ENCODE measurements at places on chromosomes 16 and 17. TPM values are rescaled to one million over a fixed set of nuclear protein-coding genes. Genes with fewer than 3 reads are reported as not detected.

- no peak for DNase-seq
Observed at GRCh38 chr17:43463241-43463640, 20.5 kb upstream of the DHX8 start.

DNA sequence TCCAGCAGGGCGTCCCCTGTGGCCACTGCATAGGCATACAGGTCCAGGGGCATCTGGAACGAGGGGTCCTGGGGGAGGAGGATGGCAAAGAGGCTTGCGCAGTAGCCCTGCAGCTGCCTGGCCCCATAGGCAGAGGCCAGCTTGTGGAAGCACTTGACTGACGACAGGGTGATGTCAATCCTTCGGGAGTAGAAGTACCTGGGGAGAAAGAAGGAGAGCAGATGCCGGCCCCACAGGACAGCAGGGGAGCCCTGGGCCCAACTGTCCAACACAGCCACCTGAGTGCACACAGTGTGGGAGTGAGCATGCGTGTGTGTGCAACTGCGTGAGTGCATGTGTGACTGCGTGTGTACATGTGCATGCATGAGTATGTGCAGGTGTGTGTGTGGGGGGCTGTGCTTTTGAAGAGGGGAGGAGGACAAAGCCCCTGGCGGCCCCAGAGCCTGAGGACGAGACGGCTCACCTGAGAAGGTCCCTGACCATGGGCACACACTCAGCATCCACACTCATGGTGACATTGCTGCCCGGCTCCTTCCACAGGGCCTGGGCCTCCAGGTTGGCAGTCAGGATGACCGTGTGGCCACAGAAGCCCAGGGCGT, 7.1 kb downstream of the LGALS3BP start:
- DNase-seq, result no peak

- no peak for DNase-seq
Observed at GRCh38 chr16:23802776-23803175, 33.0 kb upstream of the PRKCB start.

DNA sequence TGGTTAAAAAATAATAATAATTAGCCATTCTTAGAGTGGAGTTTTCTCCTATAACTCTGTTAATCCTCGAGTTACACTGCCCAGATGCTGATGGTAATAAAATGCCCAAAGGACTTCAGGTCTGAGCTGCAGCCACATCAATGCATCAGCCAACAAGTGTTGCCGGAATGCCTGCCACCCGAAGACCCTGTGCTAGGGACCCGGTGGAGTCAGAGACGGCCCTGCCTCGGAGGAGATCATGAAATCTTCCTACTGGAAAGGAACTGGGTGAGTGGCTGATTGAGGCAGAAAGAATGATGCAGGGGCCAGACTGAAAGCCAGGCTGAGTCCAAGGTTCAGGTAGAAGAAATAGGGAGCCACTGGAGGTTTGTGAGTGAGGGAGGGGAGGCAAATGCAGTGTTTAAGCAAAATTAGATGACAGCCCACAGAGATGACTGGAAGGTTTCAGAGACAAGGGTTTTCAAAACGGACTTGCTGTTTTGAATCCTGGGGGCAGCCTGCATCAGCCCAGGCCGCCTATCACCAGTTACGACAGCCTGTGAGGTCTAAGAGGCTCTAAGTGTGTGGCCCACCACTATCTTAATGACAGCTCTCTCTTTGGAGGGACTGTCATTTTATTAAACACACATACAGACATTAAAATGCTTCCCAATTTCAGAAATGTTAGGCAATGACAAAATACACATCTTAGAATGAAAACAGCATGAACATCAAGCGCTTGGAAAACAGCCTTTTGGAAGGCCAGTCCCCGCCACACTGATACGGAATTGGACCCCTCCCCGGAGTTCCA, 100.0 kb downstream of the ZNF423 start:
- DNase-seq, result no peak

- no peak for DNase-seq
Observed at GRCh38 chr16:66926171-66926947, 1.0 kb upstream of the RRAD start.

- DNase-seq, result no peak
Observed at GRCh38 chr17:55661256-55661758, 61.4 kb downstream of the TMEM100 start.

DNA sequence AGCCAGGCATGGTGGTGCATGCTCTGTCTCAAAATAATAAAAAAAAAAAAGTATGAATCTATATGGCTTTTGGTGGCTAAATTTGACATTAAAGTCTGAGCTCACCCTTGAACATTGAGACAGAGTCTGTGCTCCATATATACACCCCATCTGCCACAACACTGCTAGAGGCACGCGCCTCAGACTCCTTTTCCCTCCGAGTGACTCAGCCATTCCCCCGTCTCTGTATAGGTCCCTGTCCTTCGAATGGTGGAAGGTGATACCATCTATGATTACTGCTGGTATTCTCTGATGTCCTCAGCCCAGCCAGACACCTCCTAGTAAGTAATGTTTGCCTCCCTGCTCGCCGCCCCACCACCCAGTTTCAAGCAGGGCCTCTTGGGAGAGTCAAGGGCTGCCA, 4.5 kb upstream of the EFNB3 start:
- DNase-seq, result peak; percentile 32

GRCh38 chr17:163514-164098, 17.8 kb downstream of the DOC2B start:
- DNase-seq, result peak; percentile 41

DNA sequence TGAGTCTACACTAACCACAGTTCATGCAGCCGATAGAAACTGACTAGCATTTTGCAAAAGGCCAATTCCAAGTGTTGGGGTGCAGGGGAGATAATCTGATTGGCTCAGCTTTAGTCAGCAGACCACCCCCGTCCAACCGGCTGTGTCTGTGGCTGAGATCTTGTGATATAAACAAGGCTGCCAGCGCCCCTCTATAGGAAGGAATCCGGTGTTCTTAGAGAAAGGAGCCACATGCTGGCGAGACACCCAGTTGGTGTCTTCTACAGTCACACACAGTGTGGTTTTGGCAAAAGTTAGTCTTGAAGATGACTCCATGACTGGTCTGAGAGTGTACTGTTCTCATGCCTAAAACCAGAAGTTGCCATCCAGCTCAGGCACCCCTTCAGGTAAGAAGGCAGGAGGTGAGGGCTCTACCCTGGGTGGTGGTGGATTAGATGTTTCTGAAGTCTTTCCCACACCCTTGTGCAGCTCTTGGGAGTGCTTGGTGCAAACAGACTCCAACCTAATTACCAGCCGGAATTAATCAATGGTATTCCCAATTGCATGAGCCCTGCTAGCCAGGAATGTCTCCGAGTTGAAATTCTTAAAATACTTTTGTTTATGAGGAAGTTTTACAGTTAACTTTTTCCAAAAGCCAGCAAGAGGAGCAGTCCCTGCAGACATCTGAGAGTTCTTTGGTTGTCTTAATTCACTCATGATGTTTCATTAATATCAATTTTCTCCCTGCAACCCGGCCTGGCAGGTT, 172.3 kb upstream of the IRX6 start:
- DNase-seq, result peak; percentile 13

DNA sequence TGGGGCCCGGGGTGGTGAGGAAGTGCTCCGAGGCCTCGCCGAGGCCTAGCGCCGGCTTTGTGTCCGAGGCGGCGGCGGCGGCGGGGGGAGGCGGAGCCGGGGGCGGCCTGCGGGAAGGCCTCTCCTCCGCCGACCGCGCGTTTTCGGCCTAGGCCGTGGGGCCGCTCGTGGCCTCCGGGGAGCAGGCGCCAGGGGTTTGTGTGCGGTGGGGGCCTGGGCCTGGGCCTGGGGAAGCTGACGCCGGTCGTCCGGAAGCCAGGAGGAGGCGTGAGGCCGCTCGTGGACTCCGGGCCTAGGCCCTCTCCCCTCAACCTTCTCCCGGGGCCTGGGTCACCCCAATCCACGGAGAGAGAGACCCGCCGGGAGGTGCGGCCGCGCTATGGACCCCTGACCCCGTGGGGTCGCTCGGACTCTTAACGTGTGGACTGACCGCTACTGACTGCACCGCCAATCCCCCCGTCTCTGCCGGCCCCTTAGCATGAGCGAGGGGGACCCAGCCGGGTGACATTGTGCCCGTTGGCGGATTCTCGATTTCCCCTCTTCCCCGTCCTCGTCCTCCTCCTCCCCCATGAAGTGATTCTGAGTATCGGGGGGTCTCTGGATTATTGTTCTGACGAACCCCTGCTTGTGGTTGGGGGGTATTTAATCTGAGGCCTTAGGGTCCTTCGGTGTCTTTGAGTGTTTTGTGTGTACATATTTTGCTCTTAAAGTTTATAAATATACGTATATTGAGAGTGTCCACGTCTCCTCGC, 660 bp downstream of the RBBP6 start:
- DNase-seq, result no peak

DNA sequence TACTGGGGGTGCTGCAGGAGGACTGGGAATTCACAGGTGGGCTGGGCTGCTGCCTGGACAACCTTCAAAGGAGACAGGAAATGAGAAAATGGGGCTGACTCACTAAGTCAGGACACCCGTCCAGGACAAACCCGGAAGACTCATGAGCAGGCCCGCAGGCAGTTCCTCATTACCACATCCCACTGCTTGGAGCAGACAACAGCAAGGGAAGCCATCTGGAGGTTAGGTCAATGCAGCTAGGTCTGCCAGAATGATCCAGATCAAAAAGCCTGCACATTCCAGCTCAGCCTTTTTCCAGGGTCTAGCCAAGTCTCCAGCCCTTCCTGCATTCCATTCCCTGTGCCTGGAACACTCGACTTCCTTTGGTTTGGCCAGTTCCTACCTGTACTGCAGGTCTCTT, 536.5 kb upstream of the CDH11 start:
- no peak for DNase-seq

GRCh38 chr17:45341533-45342158, 24.8 kb upstream of the MAP3K14 start:
- DNase-seq, result peak; percentile 81

GRCh38 chr16:30996324-30996984, 11.4 kb downstream of the HSD3B7 start:
- DNase-seq, result no peak

DNA sequence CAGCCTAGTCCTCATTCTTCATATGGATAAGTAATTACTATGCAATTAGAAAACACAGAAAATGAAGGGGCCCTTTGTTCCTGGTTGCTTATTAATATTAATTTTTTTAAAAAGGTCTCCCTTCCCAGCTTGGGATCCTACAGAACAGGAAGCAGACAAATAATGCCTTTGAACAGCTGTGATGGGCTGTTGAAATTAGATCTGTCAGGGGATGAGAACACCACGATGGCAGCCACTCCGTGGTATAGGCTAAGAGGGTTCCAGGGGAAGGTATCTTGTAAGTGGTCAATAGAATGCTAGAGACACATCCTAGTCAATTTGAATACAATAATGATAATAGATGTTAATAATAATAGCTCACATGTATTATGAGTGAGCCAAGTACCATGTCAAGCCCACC, 83.1 kb downstream of the CCDC182 start:
- no peak for DNase-seq

DNA sequence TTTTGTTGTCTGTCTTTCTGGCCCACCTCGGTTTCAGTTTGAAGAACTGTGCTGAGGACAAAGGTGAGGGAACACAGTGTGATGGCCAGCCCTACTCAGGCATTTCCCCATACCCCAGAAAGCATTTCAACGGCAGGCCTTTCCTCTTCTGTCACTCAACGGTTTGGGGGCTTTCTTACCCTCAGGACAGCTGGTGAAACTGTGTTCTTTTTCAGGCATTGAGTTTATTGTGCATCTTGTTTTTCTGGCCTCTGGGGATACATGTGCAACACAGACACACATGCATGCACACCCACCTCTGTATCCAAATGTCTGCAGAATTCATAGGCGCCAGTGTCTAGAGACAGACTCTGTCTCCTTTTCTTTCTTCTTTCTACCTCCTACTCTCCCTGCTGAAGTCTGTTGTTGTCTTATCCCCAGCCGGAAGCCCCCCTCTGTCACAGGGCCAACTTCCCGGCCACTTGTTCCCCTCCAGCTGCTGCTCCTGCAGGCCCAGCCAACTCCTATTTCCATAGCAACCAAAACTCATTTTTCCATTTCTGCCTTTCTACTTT, 17.0 kb downstream of the CHD9 start:
- no peak for DNase-seq

DNA sequence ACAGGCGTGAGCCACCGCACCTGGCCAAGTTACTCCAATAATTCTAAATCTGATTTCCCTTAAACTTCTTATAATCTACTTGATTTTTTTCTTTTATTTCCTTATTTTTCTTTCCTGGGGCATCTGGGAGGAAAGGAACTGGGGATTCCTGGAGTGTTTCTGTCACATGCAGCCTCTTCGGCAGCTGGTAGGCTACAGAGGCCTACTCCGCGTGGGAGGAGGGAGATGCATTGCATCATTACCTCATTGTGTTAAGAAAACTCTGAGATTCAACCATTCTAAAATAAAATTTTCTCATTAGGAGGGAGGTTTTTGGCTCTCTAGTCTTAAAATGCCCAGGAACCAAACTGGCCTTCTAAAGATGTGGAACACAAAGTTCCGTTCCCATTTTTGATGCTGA, 64.0 kb downstream of the SOX9 start:
- DNase-seq, result no peak

GRCh38 chr16:67936124-67936879, at the start of gene PSMB10:
Gene PSMB10, minus strand, starts transcription at chr16:67936850. Its CDS starts 101 bp downstream, at chr16:67936749.
- DNase-seq, result peak; percentile 67

DNA sequence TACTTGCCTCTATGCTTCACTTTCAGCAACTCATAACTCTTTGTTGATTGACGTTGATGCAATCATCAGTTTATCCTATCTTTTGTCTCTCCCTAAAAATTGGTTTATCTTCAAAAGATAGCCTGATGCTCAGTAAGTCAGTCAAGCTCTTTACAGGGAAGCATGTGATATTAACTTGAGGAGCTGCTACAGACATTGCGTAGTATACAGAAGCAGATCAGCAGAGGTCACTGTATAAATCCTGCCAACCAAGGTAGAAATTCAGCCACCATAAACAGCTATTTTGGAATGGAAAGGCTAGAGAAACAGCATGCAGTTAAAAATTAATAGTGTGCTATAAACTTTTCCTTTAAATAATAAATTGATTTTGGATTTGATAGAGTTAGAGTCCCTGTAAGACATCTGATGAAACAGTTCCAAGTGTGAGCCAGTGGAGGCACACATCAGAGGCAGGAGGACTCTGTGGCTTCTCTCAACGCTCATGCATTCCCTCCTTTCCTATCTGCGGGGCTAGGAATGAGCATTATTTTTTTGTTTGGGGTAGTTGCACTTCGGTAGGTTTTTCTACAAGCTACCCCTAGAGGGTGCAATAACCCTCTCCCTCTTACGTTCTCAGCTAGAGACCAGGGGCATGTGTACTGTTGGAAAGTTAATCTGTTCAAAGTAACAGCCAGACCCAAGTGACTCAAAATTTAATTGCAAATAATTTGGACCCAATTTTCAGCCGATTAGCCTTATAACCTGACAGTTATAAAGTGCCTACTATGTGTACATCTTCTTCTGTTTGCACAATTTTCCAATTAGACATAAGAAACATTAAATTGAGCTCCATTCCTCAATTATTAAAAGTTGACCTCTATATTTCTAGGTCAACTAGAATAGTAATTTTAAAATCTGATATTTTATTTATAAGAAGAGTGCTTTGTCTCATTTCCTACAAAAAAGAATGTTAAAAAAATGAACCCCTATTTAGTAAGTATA, 647.7 kb upstream of the SOX9 start:
- peak; percentile 5 for DNase-seq

Gene CSH2
- not detected for total RNA-seq

Gene CCDC40
- total RNA-seq, result not detected

Gene DNASE1L2
- total RNA-seq, result 2.7 TPM

Gene PPP1R27
- 2.3 TPM for total RNA-seq

Gene FA2H
- total RNA-seq, result not detected

Gene CACNG3
- not detected for total RNA-seq

Gene C16orf92
- not detected for total RNA-seq

Gene TLCD1
- 27.1 TPM for total RNA-seq

Gene DHRS7C
- total RNA-seq, result not detected

Gene TRAP1
- total RNA-seq, result 408 TPM

Gene GGT6
- not detected for total RNA-seq

Gene PGP
- total RNA-seq, result 44.9 TPM
